ENCODE measurements at places on chromosomes 16 and 17. TPM values are rescaled to one million over a fixed set of nuclear protein-coding genes. Genes with fewer than 3 reads are reported as not detected.

AANAT gene
- total RNA-seq = not detected

ZNF267 gene
- total RNA-seq = 7.7 TPM

ALOXE3 gene
- not detected for total RNA-seq

CX3CL1 gene
- not detected for total RNA-seq

ABCA10 gene
- total RNA-seq = 2.8 TPM

IRX6 gene
- total RNA-seq = not detected

SPNS2 gene
- total RNA-seq = under 0.01 TPM

EVPLL gene
- not detected for total RNA-seq

CHD3 gene
- 144 TPM for total RNA-seq

FNDC8 gene
- total RNA-seq = not detected

ATP2C2 gene
- total RNA-seq = not detected

NAGS gene
- total RNA-seq = 7.4 TPM

LAT gene
- 0.26 TPM for total RNA-seq

EPOP gene
- total RNA-seq = 0.33 TPM

UBALD2 gene
- 7.3 TPM for total RNA-seq

SDR42E2 gene
- total RNA-seq = not detected

APOBR gene
- total RNA-seq = under 0.01 TPM

RAB37 gene
- 0.26 TPM for total RNA-seq

SECTM1 gene
- total RNA-seq = 31.1 TPM

SLC2A4 gene
- total RNA-seq = under 0.01 TPM

FBXW10 gene
- total RNA-seq = under 0.01 TPM

TMEM100 gene
- total RNA-seq = 2.6 TPM

PRSS36 gene
- total RNA-seq = 0.17 TPM

VTN gene
- total RNA-seq = 0.51 TPM
